ENCODE measurements at places on chromosomes 12 and 14.
A peak's percentile ranks its signal among the peaks of the same experiment; 100 is the strongest.

DNA sequence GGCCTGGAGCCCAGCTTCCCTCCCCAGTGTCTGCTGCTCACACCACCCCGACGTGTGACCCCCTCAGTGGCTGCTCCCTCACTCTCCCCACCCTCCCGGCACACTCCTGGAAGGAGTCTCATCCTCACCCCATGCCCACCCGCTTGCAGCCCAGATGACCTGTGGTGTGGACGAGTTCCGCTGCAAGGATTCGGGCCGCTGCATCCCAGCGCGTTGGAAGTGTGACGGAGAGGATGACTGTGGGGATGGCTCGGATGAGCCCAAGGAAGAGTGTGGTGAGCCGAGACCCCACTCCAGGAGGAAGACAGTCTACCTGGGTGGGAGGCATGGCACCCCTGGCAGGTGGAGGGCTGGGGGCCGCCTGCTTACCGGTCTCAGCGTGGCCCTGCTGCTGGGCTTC, 15.0 kb upstream of the NXPH4 start:
- DNase-seq: no peak

DNA sequence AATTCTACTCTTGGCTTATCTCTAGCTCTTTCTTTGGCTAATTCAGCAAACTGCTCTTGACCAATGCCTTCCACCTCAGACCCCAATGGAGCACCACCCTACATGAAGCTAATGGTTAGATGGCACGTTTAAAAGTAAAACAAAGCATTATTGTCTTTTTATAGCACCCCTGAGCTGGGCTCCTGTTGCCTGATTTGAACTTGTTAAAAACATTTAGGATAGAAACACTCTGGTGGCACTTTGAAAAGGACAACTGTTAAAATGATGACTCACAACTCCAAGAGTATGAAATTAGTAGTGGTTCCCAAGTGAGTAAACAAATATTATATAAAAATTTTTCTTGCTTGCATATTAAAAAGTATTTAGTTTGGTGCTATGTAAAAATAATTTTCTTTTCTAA, 299.6 kb upstream of the DCN start:
- DNase-seq: no peak

- DNase-seq: no peak
Observed at GRCh38 chr12:128982933-128983332, 129.7 kb downstream of the GLT1D1 start.

DNA sequence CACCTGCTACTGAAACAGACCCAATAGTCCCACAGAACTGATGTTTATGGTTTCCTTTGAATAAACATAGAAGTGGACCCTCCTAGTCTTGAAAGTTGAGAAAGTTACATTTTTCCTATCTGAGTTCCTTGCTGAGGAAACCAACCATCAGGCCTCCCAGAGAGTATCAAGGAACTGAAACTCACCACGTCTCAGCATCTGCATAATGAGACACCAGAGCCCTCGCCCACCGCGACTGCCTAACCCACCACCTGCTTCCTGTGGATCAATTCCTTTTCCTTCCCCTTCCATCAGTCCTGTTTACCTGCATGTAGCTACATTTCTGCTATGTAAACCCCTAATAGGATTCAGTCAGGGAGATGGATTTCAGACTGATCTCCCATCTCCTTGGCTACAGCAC, 443.2 kb upstream of the TMEM132C start:
- DNase-seq: no peak

GRCh38 chr12:106249411-106250135, 1.8 kb upstream of the CKAP4 start:
- no peak for DNase-seq

DNA sequence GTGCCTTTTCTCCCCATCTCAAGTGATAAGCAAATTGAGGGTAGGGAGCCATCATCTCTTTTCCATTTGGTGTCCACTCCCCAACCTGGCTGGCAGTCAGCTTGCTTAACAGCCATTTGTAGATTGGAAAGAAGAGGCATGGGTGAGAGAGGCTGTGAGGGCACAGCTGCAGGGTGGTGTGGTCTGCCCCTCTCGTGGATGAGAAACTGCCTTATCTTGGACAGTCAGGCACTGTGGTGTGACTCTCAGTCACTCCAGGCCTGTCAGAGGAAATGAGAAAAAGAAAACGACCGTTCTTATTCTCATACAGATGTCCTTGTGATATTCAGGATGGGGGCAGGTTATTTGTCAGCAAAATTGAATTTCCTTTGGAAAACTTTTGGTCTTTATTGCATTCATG, 65.1 kb upstream of the SRSF5 start:
- no peak for DNase-seq

GRCh38 chr12:21248679-21249078, 86.0 kb downstream of the SLCO1A2 start:
- no peak for DNase-seq

- peak; percentile 33 for DNase-seq
Observed at GRCh38 chr12:93502802-93503623, 35.7 kb downstream of the MRPL42 start.

GRCh38 chr12:57909611-57910010, 31.8 kb upstream of the ATP23 start:
- no peak for DNase-seq

DNA sequence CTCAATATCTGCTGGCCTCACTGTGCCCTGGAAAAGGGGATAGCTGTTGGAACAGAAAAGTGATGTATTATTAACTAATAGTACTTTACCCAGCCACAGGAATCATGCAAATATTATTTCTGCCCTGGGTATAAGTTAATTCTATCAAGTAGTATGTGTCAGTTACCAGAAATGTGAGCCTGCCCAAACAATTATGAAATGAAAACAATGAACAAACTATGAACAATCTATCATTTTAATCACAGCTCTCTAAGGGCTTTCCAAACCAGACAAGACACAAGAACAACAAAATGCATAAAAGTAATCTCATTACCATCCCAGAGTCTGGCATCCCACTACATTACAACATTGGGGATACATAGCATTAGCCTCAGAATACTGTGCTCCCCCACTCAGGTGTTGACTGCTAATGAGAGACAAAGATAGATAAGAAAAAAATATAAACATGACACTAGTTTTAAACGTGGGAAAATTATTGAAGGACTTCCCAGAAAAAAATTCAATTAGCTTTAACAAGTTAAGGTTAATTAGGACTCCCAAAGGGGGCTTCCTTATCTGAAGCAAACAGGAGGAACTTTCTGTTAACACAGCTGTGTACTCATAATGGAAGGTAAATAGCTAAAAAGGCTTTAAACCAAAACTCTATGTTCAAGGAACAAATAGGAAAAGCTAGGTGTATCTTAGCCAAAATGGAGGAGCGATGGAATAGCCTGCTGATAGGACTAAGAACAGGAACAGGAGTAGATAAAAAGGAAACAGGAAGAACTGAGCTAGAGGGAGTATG, 3.3 kb downstream of the DCAF5 start:
- DNase-seq: no peak

- no peak for DNase-seq
Observed at GRCh38 chr14:54374117-54374884, 22.5 kb upstream of the CDKN3 start.

DNA sequence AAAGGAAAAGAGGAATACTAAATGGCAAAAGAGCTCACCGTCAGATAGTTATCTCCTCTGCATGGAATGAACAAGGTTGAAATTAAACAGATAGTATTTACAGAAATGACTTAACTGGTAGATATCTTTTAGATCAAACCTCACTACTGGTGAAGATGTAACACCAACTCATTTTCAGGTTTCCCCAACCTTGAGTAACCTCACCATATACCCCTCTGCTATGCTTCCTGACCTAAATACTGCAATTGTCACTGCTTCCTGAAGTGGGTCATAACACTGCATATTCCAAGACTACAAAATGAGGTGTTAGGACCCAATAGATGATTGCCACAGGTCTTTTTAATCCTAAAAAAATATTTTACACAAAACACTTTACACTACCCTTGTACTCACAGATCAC, 76.3 kb upstream of the PLEKHA5 start:
- DNase-seq: no peak

GRCh38 chr12:57772429-57773322, at the start of gene EEF1AKMT3:
Gene EEF1AKMT3 (plus strand): TSS chr12:57772614. CDS start chr12:57772725, 111 bp downstream.
- DNase-seq: no peak

- DNase-seq: no peak
Observed at GRCh38 chr14:93035917-93036651, 79.6 kb downstream of the ITPK1 start.

GRCh38 chr14:95679998-95680735, 6.1 kb upstream of the TCL1B start:
- DNase-seq: no peak

DNA sequence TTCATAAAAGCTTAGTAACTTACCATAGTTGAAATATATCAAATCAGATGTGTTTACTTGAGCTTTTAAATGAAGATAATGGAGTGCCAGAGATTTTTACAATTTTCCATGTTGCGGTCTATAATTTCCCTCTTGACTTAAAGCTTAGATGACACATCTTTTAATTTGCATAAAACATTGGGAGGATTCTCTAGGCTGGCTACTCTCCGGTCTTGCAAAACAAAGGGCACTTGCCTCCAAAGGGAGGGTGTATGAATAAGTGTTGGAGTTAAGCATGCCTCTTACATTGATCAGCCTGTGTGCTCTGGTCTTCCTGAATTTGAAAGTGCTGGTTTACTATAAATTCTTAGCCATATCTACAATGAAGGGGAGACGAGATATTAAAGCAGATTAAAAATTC, 336.4 kb upstream of the NAV3 start:
- no peak for DNase-seq
